ENCODE measurements at places on chromosomes 6 and 20. TPM values are rescaled to one million over a fixed set of nuclear protein-coding genes. Genes with fewer than 3 reads are reported as not detected.

Gene LY6G6F
- not detected for total RNA-seq

Gene MLIP
- total RNA-seq, result not detected

Gene GPLD1
- 0.26 TPM for total RNA-seq

Gene PHACTR1
- 0.16 TPM for total RNA-seq

Gene OPRL1
- total RNA-seq, result 1.2 TPM

Gene EYA4
- 10.3 TPM for total RNA-seq

Gene LY6G6C
- total RNA-seq, result not detected

Gene SSTR4
- total RNA-seq, result not detected

Gene TFAP2D
- not detected for total RNA-seq

Gene SEMG1
- total RNA-seq, result not detected

Gene PHF3
- 24.6 TPM for total RNA-seq

Gene GCNT2
- total RNA-seq, result 1.0 TPM

Gene LZTS3
- total RNA-seq, result 1.8 TPM
